ENCODE measurements at places on chromosomes 6 and 20.

GRCh38 chr20:11989018-11989771 is 71.5 kb downstream of the BTBD3 start:
- DNase-seq, result no peak

GRCh38 chr6:103723438-103724322 is 1136.0 kb downstream of the HACE1 start:
- DNase-seq, result no peak

GRCh38 chr20:483815-484644 is 21.7 kb upstream of the TBC1D20 start:
- no peak for DNase-seq

- no peak for DNase-seq
These were observed 117.0 kb downstream of the HIVEP2 start for GRCh38 chr6:142827991-142828390.

DNA sequence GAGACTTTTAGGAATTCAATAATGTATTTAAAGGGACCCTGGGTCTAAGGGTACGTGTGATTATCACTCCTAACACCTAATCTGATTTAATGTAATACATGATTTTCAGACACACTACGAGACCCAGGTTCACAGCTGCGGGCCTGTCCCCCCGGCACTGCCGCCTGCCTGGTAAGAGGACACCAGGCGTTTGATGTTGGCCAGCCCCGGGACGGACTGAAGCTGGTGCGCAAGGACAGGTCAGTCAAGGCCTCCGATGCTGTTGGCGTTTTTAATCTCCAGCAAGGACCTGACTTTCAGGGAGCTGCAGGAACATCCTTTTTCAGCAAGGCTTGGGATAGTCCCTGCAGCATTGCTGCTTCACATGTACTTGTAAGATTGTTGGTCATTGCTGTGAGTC is 58.2 kb downstream of the IGF2R start:
- DNase-seq, result no peak

DNA sequence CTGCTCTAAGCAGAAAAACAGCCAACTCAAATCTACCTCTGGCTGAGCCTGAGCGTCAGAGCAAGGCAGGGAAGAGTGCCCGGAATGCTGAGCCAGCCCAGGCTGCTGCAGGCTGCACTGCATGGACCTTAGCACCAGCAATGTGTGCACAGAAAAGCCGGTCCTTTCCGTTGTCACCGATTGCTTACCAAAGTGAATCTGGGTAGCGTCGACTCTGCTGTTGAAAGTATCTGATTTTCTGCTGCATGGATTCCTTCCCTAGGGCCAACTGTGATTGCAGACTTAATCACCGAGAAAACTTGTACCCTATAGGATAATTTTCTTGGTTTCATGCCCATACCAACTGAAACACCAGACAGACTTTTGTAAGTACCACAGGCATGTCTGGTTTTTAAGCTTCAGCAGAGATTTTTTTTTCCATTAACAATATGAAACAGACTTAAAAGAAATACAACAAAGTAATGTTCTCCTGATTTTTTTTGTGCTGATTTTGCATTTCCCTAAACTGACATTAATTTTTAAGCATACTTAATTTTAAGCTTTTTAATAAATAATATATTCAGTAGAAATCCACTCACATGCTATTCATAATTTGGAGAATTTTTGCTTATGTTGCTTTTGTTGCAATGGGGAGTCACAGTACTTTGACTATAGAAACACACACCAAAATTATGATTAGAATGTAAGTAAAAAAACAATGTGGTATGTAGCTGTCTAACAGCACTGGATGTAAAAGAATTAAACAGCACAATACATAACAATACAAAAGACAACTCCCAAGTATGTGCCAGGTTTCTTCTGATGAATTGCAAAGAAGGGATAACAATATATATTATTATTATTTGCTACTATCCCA is 218.0 kb downstream of the THBS2 start:
- no peak for DNase-seq

- no peak for DNase-seq
These were observed 117.7 kb downstream of the RPS12 start for GRCh38 chr6:132931936-132932514.

- DNase-seq, result no peak
These were observed 9.6 kb downstream of the GMEB2 start for GRCh38 chr20:63617092-63617875.

GRCh38 chr20:9467995-9468394 is 46.4 kb upstream of the LAMP5 start:
- no peak for DNase-seq

DNA sequence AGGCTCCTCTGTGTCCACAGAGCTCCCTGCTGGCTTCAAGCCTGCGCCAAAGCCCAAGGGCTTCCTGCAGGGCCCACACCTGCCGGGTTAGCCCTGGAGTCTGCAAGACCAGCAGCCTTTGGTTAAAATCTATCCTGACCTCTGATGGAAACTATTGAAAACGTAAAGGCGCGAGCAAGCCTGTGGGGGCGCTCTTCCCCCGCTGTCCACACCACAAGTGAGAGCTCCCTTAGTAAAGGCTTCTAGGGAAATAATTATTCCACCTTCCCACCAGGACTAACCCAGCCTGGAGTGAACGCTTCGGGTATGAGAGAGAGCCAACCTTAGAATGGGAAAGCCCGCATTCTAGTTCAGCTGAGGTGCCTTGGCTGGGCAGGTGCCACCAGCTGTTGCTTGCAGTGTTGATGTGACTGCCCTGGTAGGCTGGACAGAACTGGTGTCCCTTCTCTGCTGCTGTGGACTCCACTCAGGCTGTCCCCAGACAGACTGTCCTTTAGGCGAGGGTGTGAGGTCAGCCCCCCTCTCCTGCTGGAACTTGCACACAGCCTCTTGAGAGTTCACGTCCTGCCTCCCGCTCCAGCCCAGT is 68.7 kb downstream of the SYTL3 start:
- DNase-seq, result no peak

GRCh38 chr20:1465470-1466210 is 1.0 kb downstream of the NSFL1C start:
- DNase-seq, result no peak

- DNase-seq, result no peak
These were observed 360.4 kb upstream of the JARID2 start for GRCh38 chr6:14885498-14885897.

- no peak for DNase-seq
These were observed 189.2 kb downstream of the ADGB start for GRCh38 chr6:146787876-146788508.

- DNase-seq, result peak; percentile 50
These were observed 91.6 kb upstream of the RIPOR2 start for GRCh38 chr6:25027221-25027916.

- no peak for DNase-seq
These were observed 37.5 kb downstream of the MAK start for GRCh38 chr6:10800810-10801209.

- DNase-seq, result no peak
These were observed 252.2 kb downstream of the HACE1 start for GRCh38 chr6:104607501-104607900.

GRCh38 chr20:52779125-52779524 is 193.0 kb upstream of the TSHZ2 start:
- no peak for DNase-seq

- no peak for DNase-seq
These were observed 39.4 kb upstream of the MAFB start for GRCh38 chr20:40728470-40728869.

DNA sequence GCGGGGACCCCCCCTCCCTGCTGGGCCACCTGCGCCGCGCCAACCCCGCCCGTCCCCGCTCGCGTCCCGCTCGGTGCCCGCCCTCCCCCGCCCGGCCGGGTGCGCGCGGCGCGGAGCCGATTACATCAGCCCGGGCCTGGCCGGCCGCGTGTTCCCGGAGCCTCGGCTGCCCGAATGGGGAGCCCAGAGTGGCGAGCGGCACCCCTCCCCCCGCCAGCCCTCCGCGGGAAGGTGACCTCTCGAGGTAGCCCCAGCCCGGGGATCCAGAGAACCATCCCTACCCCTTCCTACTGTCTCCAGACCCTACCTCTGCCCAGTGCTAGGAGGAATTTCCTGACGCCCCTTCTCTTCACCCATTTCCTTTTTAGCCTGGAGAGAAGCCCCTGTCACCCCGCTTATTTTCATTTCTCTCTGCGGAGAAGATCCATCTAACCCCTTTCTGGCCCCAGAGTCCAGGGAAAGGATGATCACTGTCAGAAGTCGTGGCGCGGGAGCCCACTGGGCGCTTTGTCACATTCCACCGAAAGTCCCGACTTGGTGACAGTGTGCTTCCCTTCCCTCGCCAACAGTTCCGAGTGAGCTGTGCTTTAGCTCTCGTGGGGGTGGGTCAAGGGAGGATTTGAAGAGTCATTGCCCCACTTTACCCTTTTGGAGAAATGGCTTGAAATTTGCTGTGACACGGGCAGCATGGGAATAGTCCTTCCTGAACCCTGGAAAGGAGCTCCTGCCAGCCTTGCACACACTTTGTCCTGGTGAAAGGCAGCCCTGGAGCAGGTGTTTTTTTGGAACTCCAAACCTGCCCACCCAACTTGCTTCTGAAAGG is 2.1 kb downstream of the VEGFA start:
- no peak for DNase-seq

DNA sequence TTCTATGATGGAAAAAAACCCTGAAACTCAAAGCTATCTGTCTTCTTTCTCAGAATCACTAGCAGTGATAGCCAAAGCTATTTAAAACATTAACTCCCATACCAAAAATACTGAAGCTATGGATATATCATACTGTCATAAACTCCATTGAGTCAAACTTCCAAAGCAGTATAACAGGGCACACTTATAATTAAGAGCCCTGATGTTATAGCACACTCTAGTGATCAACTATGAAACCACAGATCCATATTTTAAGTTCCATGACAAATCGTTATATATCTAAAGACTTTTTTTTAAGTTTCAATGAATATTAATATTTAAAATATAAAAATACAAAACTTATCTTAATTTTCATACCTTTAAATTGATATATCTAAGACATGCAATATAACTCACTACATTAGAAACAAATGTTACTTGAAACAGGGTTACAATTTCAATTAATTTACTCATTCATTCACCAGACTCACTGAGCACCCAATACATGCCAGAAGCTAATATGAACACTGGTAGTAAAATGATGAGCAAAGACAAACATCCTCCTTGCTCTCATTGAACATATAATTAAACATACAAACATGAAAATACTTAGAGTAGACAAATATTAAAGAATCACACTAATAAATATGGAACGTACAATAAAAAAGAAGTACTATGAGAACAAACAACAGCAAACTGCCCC is 69.3 kb downstream of the IBTK start:
- DNase-seq, result no peak

DNA sequence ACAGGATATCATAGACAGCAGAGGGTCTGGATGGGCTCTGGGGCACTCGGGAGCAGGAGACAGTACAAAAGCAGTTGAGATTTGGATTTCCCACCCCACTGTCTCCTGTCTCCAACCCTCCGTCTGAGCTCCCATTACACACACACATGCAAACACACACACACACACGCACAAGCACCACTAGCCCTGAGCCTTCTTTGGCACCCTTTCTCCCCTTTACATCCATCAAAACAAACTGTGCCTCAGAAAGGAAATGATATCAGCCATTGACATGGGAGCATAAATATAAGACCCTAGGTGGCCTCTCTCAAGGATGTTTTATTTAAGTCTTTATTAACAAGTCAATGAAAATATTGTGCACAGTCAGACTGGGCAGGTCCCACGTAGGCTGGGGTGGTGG is 17.5 kb downstream of the TTBK1 start:
- no peak for DNase-seq

- DNase-seq, result no peak
These were observed 215.8 kb downstream of the UTRN start for GRCh38 chr6:144500892-144501291.

- no peak for DNase-seq
These were observed 382.6 kb upstream of the JAG1 start for GRCh38 chr20:11056414-11056813.

GRCh38 chr6:157385482-157385881 is 4.5 kb downstream of the ZDHHC14 start:
- DNase-seq, result no peak

DNA sequence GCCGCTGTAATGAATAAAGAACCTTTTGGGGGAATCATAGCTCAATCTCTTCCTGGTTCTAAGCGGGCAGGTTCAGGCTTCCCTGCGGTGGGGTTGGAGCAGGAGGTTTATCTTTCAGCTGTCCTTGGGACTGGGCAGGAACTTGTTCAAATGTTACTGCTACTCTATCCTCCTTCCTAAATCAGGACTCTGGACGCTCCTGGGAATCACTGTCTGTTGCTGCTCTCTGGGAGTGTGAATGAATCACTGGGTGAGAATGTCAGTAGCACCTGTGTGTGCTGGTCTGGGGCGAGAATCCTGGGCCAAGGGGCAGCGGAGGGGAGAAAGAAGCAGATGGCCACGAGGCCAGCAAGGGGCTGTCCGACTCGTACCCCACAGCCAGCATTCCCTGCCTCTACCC is 65.4 kb upstream of the ZNFX1 start:
- no peak for DNase-seq

- DNase-seq, result no peak
These were observed 687.9 kb upstream of the CITED2 start for GRCh38 chr6:140062043-140063020.

GRCh38 chr6:4105980-4106536 is 27.1 kb upstream of the FAM217A start:
- DNase-seq, result no peak

DNA sequence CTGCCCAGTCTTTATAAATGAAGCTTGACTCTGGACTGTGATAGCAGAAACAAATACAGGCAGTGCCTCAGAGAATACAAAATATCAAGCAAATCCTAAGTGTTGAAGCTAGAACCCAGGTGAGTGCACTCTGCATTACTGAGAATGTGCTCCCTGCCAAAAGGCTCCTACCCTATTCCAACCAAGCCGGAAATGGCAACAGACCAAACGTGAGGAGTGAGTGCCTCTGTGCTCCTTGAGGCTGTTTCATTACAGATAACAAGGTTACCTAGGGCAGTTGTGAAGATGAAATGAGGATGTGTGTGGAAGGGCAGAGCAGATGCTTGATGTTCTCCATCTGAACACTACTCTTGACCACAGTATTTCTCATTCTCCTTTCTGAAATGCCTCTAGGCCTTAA is 29.3 kb downstream of the SSR1 start:
- no peak for DNase-seq

- DNase-seq, result no peak
These were observed 1252.8 kb upstream of the GJE1 start for GRCh38 chr6:140879946-140880345.

GRCh38 chr6:39090036-39090435 is 24.9 kb downstream of the SAYSD1 start:
- no peak for DNase-seq

- DNase-seq, result no peak
These were observed 3.0 kb downstream of the CASS4 start for GRCh38 chr20:56414842-56415765.
